M059J (cell line): ENCODE measurements at places on chromosomes 5 and 9.
A peak's percentile ranks its signal among the peaks of the same experiment; 100 is the strongest.

DNA sequence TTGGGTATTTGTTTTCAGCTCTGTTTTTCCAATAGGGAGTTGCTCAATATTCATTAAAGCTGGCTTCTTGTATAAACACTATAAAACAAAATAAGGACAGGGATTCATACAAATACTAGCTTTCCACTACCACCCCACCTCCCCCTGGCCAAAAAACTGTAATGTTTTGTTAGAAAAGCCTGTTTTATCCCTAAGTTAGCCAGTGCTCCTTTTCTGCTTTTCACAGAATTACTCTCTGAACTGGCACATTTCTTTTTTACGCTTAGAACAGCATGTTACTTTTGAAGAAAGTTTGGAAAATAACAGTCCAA lies 147.4 kb upstream of the DMRT1 start:
- no peak for DNase-seq

DNA sequence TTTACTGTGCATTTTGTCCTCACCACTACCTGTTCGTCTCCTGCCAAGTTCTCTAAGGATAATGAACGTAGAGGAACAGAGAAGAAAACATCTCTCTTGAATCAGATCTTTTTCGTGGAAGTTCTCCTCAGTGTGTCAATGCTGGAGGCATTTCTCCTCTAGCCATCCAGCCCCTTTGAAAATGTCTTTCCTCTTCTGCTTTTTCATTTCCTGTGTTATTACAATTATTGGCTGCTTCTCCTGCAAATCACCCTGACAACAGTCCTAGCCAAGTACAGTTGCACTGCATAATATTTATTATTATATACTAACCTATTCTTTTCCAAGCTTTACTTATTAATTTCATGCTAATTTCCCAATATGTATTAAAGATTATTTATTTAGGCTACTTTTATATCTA lies 61.8 kb upstream of the TRPM3 start:
- no peak for DNase-seq

- peak; percentile 92 for DNase-seq
Observed at GRCh38 chr5:59206132-59206581, 623.3 kb downstream of the RAB3C start.

DNA sequence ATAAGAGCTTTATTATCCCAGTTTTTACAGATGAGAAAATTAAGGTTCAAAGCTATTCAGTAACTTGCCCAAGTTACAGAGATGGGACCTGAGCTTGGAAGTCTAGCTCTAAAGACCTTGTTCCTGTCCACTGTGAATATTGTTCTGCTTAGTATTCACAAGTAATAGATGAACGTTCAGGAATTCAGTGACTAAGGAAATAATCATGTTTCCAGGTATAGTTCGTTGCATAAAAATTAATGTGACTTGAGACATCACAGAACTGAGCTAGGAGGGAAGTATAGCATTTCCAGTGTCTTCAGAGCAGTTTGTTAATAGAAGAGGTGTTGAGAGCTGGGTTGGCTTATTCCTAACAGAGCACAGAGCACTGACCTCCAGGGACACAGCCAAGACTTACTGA lies 136.1 kb downstream of the FGF1 start:
- no peak for DNase-seq

GRCh38 chr9:134392900-134393299 lies 66.6 kb downstream of the RXRA start:
- no peak for DNase-seq

DNA sequence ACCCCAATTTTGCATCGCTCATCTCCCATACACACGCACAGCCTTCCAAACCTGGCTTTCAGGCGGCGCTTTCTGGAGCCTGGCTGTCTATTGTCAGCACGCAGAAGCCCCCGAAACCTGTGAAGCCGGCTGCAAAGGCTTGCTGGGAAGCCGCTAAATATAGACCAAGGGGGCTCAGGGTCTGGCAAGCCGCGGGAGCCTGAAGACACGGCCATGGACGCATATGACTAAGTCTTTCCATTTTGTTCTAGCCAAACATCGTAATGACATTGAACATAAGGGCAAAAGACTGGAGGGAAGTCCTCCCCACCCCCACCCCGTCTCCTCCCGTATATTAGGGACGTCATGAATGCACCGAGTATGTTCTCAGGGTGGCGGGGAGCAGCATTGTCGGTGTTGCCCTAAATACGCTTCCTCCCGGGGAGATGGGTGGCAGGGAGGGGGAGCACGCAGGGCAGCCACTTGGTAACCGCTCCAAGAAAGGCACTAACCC lies 1.1 kb downstream of the CTNND2 start:
- DNase-seq = no peak

GRCh38 chr5:95883185-95884016 lies 60.9 kb upstream of the GLRX start:
- peak; percentile 43 for DNase-seq

- DNase-seq = no peak
Observed at GRCh38 chr5:107485184-107485583, 185.6 kb downstream of the EFNA5 start.

GRCh38 chr5:50299896-50300295 lies 141.2 kb downstream of the EMB start:
- DNase-seq = no peak

DNA sequence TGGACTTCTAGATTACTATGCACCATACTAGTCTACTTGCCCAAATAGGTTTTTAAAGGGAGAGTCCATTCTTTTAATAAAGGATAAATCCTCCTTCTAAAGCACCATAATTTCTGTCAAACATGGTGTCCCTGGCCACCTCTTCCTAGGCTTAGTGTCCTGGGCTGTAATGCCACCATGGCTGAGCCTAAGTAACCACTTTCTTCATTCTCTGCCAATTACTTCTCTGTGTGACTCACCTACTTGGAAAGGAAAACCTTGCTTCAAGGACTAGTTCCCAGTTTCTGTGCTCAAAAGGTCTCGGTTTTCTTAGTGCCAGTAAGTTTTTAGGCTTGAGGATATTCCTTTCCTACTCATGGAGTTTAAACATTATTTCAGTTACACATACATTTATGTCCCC lies 273.4 kb downstream of the DENND1A start:
- peak; percentile 72 for DNase-seq

GRCh38 chr5:7856855-7857254 lies 5.9 kb upstream of the CFAP90 start:
- peak; percentile 36 for DNase-seq

- DNase-seq = peak; percentile 70
Observed at GRCh38 chr5:149735066-149735465, 5.0 kb downstream of the PPARGC1B start.

- no peak for DNase-seq
Observed at GRCh38 chr5:54727874-54728587, 210.5 kb downstream of the SNX18 start.

GRCh38 chr5:61330845-61331406 lies 1.1 kb upstream of the ZSWIM6 start:
- peak; percentile 82 for DNase-seq

- DNase-seq = no peak
Observed at GRCh38 chr5:111236995-111237394, 12.8 kb downstream of the CAMK4 start.

DNA sequence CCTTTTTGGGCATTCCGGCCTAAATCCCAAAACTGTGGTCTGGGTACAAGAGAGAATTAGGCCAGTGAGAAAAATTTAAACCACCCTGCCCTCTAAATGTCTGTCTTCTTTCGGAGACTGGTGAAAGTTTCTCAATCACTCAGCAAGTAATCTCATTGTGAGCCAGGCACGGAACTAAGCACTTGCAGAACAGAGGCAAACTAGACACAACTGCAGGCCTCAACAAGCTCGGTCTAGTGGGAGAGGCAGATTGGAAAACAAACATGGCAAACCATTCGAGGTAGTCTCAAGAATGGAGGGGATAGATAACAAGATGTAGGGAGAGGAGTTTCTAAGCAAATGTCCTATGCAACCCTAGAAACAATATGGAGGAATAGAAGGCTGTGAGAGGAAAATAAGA lies 8.9 kb upstream of the C5orf58 start:
- DNase-seq = no peak

- no peak for DNase-seq
Observed at GRCh38 chr9:82532504-82533180, 530.3 kb downstream of the RASEF start.

GRCh38 chr9:137085920-137086530 lies 760 bp upstream of the MAN1B1 start:
- peak; percentile 76 for DNase-seq

DNA sequence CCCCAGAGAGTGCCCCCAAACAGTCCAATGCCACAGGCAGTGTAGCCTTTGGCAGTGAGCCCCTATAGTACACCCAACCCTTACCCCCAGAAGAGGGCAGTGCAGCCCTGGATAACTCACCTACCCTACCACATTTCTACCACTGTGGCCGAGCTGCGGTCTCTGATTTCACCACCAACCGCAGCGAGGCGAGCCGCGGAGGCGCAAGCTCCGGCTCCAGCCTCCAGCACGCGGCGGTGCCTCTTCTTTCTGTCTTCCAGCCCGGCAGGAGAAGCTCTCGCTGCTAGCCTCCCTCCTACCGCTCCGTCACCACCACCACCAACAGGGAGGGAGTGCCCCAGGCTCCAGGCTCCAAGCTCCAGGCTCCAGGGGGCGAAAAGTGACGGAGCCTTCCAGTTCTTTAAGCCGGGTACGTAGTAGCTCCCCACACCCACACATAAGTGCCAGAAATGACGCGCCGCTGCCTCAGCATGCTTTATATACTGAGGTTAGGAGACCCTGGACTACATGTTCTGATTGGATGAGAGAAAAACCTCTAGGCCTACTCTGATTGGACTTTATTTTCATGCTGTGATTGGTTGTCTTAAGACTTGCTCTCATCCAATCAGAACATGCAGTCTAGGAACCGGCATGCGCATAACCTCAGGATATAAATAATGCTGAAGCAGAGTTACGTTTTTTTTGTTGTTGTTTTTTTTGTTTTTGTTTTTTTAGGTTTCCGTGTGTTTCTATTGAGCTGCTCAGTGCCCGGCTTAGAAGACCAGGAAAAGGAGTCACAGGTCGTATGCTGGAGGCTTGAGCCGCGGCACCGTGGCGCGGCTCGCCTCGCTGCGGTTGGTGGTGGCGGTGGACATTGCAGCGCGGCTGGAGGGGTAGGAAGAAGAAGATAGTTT lies at the start of gene PCAT7:
PCAT7 (plus strand) TSS at position 645 of the 893 bp plus-strand sequence.
- peak; percentile 73 for DNase-seq

DNA sequence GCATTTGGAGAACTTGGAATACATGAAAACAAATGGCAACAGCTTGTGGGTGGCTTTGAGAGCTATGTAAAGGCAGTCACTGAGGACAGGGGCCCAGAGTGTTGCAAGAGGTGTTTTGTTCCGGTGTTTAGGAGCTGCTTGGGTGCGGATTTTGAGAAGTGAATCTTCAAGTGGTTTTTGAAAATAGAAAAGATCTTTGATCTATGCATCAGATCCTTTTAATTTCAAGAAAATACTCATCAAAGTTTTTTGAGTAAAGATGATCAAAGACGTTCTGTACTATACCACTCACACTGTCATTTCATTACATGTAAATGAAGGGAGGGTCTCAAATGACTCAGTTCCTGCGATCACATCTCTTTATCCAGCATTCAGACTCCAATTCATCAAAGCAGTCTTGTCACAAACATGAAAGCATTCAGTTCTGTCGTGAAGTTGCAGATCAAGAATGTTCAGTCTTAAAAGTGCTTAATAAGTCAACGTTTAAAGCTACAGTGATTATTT lies 112.5 kb downstream of the WDR41 start:
- DNase-seq = no peak

DNA sequence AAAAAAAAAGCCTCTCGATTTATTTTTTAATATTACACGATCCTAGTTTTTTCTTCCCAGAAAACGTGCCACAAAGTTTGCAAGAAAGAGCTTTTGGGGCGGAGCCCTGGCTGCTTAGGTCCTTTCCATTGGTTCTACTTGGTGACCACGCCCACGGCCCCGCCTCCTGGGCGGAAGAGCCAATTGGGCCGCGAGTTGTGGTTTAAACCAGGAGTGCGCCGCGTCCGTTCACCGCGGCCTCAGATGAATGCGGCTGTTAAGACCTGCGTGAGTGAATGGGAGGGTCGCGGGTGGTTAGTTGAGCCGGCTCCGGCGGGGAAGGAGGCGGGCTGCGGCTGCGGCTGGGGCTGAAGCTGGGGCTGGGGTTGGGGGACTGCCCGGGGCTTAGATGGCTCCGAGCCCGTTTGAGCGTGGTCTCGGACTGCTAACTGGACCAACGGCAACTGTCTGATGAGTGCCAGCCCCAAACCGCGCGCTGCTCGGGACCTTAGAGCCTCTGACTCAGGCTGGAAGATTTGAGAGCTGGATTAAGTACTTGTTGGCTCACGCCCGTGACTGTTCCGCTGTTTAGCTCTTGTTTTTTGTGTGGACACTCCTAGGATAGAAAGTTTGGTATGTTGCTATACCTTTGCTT lies at the start of gene PTTG1:
PTTG1 (plus strand) TSS at position 231 of the 634 bp plus-strand sequence. CDS start 458 bp downstream, outside the sequence.
- DNase-seq = peak; percentile 97

- DNase-seq = peak; percentile 42
Observed at GRCh38 chr9:129201289-129201688, 23.2 kb upstream of the IER5L start.

- DNase-seq = no peak
Observed at GRCh38 chr5:79663212-79663611, 26.4 kb upstream of the CMYA5 start.
